ENCODE measurements at places on chromosomes 4 and X. TPM values are rescaled to one million over a fixed set of nuclear protein-coding genes. Genes with fewer than 3 reads are reported as not detected.

NKX3-2 gene
- total RNA-seq: 0.49 TPM

CDS1 gene
- 9.1 TPM for total RNA-seq

DBET gene
- not detected for total RNA-seq

CNGA1 gene
- 14.1 TPM for total RNA-seq

GLRA2 gene
- 13.6 TPM for total RNA-seq

SORCS2 gene
- 59.2 TPM for total RNA-seq

MAGEA8 gene
- not detected for total RNA-seq
